Lung (tissue), 17 donors: ENCODE measurements at places on chromosomes 16 and 17.

DNA sequence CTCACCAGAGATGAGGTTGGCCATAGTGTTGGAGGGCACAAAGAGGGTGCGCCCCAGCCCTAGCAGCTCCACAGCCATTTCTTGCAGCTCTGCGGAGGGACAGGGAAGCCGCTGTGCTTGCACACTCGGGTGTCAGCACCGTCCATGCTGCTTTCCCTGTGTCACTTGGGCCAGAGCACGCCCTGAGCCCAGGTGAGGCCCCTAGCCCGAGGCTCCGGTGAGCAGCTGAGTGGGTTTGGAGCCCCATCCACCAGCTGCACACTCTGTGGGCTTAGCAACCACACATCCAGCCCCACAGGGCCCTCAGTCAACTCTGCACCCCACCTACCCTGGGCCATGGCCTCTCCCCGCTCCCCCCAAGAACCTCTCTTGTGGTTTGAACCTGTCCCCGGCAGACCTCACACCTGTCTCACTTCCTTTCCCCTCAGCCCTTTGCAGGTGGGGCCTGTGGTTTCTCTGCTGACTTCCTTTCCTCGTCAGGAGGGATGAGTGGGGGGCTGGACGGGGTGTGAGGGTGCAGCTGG, 20.7 kb downstream of the TMEM235 start:
- DNase-seq, result no peak

DNA sequence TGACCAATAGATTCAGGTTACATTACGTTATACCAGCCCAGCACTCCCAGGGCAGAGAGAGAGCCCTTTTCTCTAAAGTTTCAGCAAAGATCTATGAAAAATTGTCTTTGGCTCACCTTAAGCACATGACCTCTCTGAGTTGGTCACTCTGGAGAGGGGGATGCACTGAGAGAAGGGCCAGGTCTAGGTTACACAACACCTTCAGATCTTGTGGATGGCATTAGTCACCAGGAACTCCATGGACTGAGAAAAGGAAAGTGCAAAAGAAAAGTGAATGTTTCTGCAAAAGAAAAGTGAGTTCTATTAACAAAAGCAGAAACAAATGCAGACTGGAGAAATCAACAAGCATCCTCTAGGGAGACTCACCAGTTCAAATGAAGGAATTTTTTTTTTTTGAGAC, 253.3 kb upstream of the SALL1 start:
- no peak for DNase-seq

GRCh38 chr17:68803164-68803929, 151.8 kb downstream of the ABCA8 start:
- DNase-seq, result no peak

GRCh38 chr16:31572821-31573220, 45.1 kb downstream of the AHSP start:
- DNase-seq, result no peak

- DNase-seq, result peak; percentile 78
Measured at GRCh38 chr16:11032922-11033291, 88.5 kb downstream of the CLEC16A start.

DNA sequence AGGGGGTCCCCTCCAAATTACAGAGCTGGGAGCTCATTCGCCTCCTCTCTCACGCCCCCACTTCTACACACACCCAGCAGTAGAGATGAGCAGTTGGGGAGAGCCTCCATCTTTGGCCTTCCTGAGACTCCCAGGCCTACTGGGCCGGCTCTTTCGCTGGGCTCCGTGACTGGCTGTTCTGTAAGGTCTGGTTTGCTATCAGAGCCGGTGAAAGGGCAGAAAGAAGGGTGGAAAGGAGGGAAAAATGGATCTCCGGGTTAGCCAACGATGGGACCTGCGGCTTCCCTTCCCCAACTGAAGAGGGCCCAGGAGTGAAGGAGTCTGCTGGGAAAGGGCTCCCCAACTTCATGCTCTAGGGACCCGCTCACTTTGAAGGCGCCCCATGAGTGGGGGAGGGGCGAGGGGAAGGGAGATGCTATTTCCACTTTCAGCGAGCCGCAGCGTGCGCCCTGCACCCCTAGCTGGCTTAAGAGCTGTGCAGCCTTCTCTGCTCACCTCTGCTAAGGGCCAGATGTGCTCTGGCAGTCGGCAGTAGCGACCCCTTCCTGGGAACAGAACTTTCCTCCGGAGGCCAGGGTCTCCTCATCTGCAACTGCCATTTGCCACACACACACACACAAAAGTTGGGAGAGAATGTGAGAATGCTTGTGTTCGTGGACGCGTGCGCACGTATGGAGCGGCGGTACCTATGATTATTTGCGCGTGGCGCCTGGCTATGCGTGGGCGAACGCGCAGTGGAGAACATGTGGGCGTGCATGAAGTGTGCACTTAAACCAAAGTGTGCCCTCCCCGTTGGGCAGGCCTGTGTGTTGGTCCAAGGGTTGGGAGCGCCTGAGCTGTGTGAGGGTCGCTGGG, 2.9 kb upstream of the FOXF1 start:
- peak; percentile 41 for DNase-seq

- no peak for DNase-seq
Measured at GRCh38 chr16:66605979-66606751, 1.7 kb downstream of the CMTM3 start.

DNA sequence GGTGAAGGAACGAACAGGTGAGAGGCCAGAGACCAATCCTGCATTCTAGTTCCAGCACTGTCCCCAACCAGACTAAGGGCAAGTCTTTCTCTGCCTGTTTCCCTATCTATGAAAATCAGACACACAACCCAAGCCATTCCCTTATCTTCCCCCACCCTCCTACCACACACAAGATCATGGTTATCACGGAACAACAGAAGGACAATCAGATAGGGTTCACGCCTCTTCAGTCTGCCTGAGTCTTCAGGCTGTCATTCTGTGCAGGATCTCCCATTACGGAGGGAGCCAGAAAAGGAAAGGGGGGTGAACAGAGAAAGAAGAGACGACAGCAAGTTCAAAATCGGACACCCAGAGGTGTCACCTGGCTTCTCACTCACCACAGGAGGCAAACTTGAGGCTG, 11.1 kb downstream of the TLE7 start:
- no peak for DNase-seq

GRCh38 chr17:40113907-40114245, 7.9 kb upstream of the MSL1 start:
- DNase-seq, result peak; percentile 73

DNA sequence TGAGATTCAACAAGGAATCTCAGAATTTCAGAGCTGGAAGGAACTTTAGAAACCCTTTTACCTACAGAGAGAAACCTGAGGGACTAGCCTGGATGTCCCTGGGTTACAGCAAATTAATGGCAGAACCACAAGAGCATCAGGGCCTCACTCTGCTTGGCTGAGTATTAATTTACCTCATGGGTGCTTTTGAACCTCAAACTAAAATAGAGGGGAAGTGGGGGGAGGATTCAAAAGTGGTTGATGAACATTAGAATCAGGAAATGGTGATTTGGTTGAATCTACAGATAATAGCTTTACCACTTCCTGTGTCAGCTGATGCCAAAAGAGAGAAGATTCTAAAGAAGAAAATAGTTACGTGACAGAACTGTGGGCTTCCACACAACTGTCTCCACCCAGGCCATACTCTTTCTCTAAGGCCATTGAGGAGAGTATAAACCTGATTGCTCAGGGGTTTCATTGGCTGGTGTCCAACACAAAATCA, 11.3 kb upstream of the SKAP1 start:
- no peak for DNase-seq

GRCh38 chr17:63042256-63042812, 76.3 kb downstream of the TANC2 start:
- DNase-seq, result peak; percentile 63

GRCh38 chr16:84650062-84650991, 2.0 kb downstream of the KLHL36 start:
- no peak for DNase-seq

- peak; percentile 62 for DNase-seq
Measured at GRCh38 chr16:22285080-22285479, 12.1 kb upstream of the POLR3E start.

DNA sequence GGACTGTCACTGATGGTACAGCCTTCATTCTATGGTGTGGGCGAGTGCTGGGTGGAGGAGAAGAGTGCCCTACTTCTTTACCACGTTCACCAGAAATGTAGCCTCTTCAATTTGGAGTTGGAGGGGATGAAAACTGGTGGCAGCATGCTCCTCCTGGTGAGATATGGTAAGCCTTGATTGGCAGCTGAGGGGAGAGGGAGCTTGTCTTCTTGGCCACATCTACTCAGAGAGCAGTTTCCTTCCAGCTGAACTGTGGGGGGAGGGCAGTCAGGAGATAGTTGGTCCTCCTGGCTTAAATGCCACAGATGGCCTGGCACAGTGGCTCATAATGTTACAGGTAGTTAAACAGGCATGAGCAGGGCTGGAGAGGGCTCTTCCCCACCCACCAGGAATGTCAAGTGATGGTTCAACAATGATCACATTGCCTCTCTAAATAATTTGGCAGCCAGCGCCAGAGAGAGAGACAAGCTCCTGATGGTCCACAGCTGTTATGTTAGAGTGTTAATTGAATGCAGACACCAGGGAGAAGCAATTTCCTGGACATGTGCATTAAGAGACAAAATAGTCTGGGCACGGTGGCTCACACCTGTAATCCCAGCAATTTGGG, 9.0 kb upstream of the MAPK3 start:
- DNase-seq, result peak; percentile 45

- DNase-seq, result peak; percentile 69
Measured at GRCh38 chr17:38444151-38444550, 15.9 kb downstream of the ARHGAP23 start.

DNA sequence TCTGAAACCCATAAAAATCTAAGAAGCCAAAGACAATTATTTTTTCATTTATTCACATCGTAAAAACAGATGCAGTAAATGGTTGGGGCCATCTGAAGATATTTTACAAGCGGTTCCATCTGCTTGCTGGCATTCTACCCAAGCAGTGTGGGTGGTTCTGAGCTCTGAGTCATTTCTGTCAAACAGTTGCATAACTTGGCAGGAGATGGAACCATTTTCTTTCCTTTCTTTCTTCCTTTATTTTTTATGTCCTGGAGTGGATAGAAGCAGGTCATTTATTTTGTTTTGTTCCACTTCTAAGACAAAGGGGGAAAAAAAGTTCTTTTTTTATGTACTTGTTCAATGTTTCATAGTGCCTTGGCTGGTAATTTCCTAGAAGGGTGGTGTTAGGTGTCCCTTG, 1151.9 kb upstream of the GOT2 start:
- DNase-seq, result peak; percentile 91

GRCh38 chr17:40557531-40558299, 7.6 kb downstream of the CCR7 start:
- DNase-seq, result peak; percentile 92

- DNase-seq, result no peak
Measured at GRCh38 chr16:57123216-57123973, 31.0 kb downstream of the CPNE2 start.

GRCh38 chr16:69039333-69039941, 66.0 kb upstream of the HAS3 start:
- no peak for DNase-seq

DNA sequence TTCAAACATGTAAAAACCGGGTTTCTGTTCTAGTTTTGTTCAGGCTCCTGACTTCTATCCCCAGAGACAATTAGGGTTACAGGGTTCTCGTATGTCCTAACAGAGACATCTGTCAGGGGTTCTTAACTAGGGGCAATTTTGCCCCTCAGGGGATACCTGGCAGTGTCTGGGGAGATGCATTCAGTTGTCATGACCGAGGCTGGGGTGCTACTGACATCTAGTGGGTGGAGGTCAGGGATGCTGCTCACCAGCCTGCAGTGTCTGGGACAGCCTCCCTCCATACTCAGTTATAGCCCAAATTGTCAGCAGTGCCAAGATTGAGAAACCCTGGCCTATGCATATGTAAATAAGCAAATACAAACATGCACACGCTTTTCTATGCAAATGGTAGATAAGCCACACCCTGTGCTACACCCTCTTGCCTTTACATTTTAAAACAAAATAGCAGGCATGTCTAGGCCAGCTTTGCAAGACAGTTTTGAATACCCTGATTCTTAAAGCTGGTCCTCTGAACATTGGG, 37.4 kb downstream of the CLEC16A start:
- DNase-seq, result peak; percentile 31

DNA sequence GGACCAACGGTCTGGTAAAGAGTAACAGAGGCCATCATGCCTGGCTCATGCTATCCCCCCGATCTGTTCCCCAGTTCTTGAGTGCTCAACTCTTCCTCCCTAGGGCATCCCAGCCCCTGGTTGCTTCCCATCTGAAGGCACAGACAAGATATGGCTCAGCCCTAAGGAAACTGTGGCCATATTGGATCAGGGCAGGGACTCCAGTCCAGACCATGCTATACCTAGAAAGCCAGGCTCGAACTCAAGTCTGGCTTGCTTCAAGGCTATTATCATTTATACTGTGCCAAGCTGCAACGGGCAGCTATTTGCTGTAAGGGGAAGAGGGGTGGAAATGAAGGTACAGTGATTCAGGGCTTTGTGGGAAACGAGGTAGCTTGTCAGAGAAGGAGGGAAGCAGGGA, 2.8 kb downstream of the UBTF start:
- DNase-seq, result no peak

- DNase-seq, result peak; percentile 74
Measured at GRCh38 chr16:20849589-20850390, 43.5 kb downstream of the REXO5 start.

GRCh38 chr16:53960954-53961616, 257.1 kb downstream of the FTO start:
- no peak for DNase-seq

DNA sequence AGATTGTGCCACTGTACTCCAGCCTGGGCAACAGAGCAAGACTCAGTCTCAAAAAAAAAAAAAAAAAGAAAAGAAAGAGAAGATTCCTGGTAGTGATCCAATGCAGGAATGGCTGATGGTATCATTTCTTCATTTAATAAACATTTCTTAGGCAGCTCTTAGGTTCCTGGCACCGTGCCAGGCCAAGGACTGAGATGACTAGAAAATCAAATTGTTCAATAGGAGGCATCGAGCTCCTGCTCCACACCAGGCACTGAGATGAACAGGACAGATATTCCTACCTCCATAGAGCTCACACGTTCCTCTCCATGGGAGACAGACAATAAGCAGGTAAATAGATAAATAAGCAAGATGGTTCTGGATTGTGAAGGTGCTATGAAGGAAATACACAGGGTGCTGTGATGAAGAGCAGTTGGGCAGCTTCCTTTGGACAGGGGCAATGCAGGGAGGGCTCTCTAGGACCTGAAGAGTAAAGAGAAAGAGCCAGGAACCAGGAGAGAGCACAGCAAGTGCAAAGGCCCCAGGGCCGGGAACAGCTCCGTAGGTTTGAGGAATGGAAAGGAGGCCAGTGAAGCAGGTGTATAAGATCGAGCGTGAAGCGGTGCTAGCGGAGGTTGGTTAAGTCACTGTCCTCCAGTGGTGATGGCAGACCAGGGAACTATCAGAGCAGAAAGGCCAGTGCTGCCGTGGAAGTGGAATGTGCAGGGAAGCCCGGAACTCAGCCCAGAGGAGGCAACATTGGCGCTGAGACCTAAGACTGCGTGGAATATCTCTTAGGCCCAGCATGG, 26.5 kb upstream of the CRHR1 start:
- DNase-seq, result no peak
